ENCODE measurements at places on chromosomes 12 and 14.

GRCh38 chr12:97386133-97386581 lies 76.4 kb upstream of the RMST start:
- no peak for DNase-seq

GRCh38 chr12:5889381-5890047 lies 55.5 kb downstream of the ANO2 start:
- no peak for DNase-seq

GRCh38 chr14:77023001-77023996 lies 5.2 kb downstream of the IRF2BPL start:
- DNase-seq = no peak

DNA sequence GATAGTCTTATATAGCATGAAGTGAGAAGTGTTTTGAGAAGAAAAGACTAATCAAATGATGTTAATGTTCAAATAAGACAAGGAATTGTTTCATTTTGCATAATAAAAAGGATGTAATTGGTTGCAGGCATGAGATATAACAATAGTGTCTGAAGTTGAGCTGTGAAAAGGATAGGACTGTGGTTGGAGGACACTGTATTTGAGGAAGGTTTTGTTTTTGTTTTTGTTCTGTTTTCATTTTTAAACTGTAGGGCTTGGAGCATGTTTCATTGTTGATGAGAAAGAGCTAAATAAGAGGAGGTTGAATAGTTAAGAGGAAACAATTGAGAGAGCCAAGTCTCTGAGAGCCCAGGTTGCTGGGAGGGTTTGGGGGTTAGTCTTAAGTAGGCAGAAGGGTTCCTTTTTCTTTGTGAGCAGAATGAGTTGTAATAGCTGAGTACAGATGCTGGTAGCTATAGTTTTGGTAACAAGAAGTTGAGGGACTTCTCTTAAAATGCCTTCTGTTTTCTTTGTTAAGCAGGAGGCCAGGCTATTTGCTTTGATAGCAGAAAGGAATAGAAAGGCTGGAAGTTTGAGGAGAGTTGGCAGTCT lies 58.4 kb downstream of the CCDC91 start:
- DNase-seq = no peak

- no peak for DNase-seq
These were observed 204.8 kb downstream of the NUAK1 start for GRCh38 chr12:105933671-105934665.

DNA sequence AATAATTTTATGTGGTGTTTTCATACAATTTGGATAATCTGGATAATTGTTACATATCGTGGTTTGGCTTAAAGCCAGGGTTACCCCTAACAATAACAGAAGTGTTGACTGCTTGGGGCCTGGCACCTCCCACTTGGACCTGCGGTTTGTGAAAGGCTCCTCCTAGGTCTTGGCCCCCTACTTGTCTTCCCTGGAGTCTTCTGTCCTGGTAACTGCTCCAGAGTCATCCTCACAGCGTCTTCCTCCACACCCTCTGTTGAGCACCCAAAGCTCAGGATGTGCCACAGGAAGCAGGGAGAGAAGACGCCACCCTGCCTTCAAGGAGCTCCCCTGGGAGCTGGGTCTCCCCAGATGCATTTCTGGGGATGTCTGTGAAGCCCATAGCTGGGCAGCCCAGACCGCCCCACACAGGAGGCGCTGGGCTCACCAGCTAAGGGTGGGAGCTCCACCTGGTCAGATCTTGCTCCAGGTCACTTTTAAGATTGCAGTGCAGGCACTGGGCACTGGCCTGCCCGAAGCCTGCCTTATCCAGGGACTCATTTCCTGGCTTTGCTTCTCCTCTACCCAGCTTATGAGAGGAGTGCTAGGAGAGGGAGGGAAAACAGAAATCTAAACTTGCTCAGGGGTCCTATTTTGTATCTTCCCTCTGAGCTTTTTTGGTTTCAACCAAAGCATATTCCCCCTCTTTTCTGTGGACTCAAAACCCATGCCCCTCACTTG lies 98.2 kb downstream of the ZFP36L1 start:
- no peak for DNase-seq

Measured in activated CD4-positive, alpha-beta T cell treated with anti-CD3 and anti-CD28 coated beads for 4 hours (primary cell).